Metanephros (tissue), 2 donors: ENCODE measurements at places on chromosomes 12 and 14. TPM values are rescaled to one million over a fixed set of nuclear protein-coding genes. Genes with fewer than 3 reads are reported as not detected.

The NOP9 gene
- total RNA-seq, result 18.5 TPM

The NEUROD4 gene
- not detected for total RNA-seq

The SLC2A14 gene
- total RNA-seq, result 0.64 TPM

The TCL1B gene
- 0.23 TPM for total RNA-seq

The TAMALIN gene
- total RNA-seq, result 17.7 TPM

The ACOT6 gene
- 0.47 TPM for total RNA-seq

The TBX3 gene
- total RNA-seq, result 87.9 TPM

The TRHDE gene
- total RNA-seq, result 40.1 TPM

The TMCC3 gene
- total RNA-seq, result 23.3 TPM

The POLR3B gene
- 12.2 TPM for total RNA-seq

The DIO2 gene
- total RNA-seq, result 4.4 TPM

The FAM161B gene
- 8.5 TPM for total RNA-seq

The ADAM21 gene
- not detected for total RNA-seq

The DPY19L2 gene
- total RNA-seq, result 47.2 TPM

The TPH2 gene
- total RNA-seq, result not detected

The RPGRIP1 gene
- total RNA-seq, result 1.1 TPM

The OR6C76 gene
- not detected for total RNA-seq

The NINJ2 gene
- total RNA-seq, result 3.6 TPM

The SERPINA12 gene
- total RNA-seq, result not detected

The ACSM4 gene
- not detected for total RNA-seq

The OVCH1 gene
- total RNA-seq, result 0.41 TPM

The RNF34 gene
- 64.3 TPM for total RNA-seq

The CIDEB gene
- total RNA-seq, result 13.8 TPM

The SOS2 gene
- total RNA-seq, result 38.8 TPM

The KCNH3 gene
- 7.9 TPM for total RNA-seq

The BHLHE41 gene
- total RNA-seq, result 1.8 TPM

The RFLNA gene
- 15.0 TPM for total RNA-seq

The C12orf54 gene
- total RNA-seq, result not detected

The BAG5 gene
- 25.0 TPM for total RNA-seq

The ZNF385A gene
- total RNA-seq, result 12.1 TPM

The SMAGP gene
- total RNA-seq, result 13.8 TPM

The SLC25A47 gene
- not detected for total RNA-seq

The HOXC9 gene
- 21.5 TPM for total RNA-seq

The DCD gene
- total RNA-seq, result not detected

The CD163 gene
- 18.8 TPM for total RNA-seq

The ADCY4 gene
- 29.7 TPM for total RNA-seq

The ATL1 gene
- total RNA-seq, result 6.8 TPM

The TAS2R8 gene
- total RNA-seq, result 0.18 TPM

The SNAPC1 gene
- total RNA-seq, result 4.1 TPM

The LRTM2 gene
- total RNA-seq, result 0.35 TPM

The RNFT2 gene
- 7.4 TPM for total RNA-seq

The PLCZ1 gene
- 1.2 TPM for total RNA-seq

The DNAH10 gene
- total RNA-seq, result 1.3 TPM

The SSTR1 gene
- 0.99 TPM for total RNA-seq
